ENCODE measurements at places on chromosomes 12 and 14.

- no peak for DNase-seq
Measured at GRCh38 chr14:64465831-64466554, 694 bp downstream of the AKAP5 start.

DNA sequence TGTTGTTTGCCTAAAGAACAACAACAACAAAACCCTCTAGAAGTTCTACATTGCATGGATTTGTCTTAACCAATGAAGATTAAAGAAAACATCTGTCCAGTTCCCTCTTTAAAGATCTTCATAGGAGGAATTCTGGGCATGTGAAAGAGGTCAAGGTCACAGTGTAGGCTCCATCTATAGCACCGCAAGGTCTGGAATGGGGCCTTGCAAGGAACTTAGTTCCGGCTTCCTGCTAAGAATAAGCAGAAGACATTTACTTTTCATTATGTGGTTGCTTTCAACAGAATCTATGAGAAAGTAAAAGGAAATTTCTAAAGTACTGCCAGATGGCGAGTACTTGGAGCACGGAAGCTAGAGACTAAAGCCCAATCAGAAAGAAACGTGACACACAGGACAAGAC lies 57.2 kb upstream of the GNPNAT1 start:
- no peak for DNase-seq

- no peak for DNase-seq
Measured at GRCh38 chr14:91339671-91340369, 77.8 kb downstream of the CCDC88C start.

- DNase-seq: no peak
Measured at GRCh38 chr12:33587784-33588712, 148.4 kb upstream of the SYT10 start.

GRCh38 chr12:38904537-38905479 lies 583 bp downstream of the CPNE8 start:
- peak; percentile 11 for DNase-seq

DNA sequence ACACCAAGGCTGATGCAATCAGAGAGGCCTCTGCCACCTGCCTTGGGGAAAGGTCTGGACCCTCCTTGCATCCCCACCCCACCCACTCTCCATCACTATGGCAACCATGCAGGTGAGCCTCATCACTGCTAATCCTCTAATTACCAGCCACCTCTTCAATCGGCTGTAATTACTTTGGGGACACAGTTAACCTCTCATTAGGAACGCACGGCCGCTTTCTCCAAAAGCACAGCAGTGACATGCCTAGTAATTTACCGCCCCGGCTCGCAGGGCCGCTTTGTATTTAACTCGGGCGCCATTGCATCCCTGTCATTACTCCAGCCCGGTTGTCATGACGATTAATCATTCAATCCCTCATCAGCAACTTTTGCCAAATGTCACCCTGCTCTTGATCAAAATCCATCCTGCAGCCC lies 36.3 kb upstream of the FAM222A start:
- DNase-seq: no peak

- DNase-seq: no peak
Measured at GRCh38 chr14:23561873-23562821, 5.4 kb downstream of the AP1G2 start.

GRCh38 chr14:99055816-99056215 lies 216.2 kb downstream of the BCL11B start:
- DNase-seq: no peak

- no peak for DNase-seq
Measured at GRCh38 chr12:12735301-12735700, 18.1 kb downstream of the CDKN1B start.

DNA sequence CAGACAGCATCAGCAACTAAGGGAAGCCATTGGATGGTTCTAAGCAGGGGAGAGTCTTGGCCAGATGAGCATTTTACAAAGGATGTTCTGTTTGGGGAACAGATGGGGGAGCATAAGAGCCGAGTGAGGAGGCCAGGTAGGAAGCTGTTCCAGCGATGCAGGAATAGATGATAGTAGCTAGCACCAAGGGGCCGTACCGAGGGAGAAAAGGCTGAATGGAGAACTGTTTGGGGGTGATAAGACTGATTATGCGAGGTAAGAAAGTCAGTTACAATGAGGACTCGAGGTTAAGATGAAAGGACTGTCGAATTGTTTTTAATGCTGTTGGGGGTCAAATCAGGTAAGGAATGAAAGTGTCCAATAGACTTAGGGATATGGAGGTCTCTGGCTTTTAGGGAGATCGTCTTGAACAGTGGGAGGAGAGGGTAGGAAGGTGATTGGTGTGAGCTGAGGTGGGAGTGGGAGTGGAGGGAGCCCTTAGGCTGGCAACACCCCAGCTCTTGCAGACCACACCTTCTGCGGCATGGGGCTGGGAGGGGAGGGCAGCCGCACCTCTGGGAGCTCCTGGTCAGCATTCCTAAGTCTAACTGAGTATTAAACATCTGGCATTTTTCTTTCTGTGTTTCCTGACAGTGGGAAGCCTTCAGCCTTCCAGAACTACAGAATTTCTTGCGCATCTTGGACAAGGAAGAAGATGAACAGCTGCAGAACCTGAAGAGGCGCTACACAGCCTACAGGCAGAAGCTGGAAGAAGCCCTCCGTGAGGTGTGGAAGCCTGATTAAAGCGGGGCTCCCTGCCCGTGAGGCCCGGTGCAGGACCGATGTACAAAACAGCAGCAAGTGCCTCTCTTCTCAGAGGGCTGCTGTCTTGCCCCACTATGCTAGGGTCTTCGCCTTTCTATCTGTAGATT lies 64.8 kb downstream of the GNS start:
- no peak for DNase-seq

- DNase-seq: no peak
Measured at GRCh38 chr12:7395950-7396349, 48.0 kb downstream of the CD163L1 start.

DNA sequence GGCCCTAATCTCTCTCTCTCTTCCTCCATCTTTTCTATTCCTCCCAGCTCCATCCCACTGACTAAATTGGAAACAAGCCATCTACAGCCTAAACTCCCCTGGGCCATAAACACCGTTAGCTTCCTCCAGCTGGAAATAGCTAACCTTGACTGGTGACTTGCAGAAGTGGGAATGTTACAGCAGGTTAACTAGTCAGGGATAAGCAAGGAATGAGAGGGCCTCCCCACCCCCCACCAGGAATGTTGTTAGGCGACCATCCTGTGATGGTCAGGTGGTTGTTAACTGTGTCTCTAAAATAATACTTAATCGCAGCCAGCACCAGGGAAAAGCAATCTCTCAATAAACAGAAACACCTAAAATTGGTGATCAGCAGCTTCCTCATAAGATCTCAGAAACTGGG lies 40.8 kb downstream of the MIS18BP1 start:
- DNase-seq: no peak

- no peak for DNase-seq
Measured at GRCh38 chr14:58746701-58747100, 108.9 kb downstream of the DACT1 start.

DNA sequence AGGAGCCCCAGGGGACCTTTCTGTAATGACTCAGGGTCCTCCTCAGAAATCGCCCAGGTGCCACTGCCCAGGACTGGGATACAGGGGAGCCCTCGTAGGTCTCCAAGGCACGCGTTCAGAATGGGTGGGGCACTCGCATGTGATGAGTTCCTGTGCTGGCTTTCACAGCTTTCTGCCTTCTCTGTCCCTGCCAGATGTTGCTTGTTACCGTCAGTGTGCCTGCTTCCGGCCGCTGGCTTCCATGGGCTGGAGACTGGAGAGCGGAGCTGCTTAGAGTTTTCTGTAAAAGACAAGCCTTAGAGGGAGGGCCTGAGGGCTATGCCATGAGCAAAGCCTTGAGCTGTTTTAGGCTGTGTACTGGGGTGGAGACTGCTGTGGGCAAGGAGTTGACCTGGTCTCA lies 75.0 kb upstream of the SLC24A4 start:
- DNase-seq: no peak
